ENCODE measurements at places on chromosomes 4 and X.
A peak's percentile ranks its signal among the peaks of the same experiment; 100 is the strongest.

DNA sequence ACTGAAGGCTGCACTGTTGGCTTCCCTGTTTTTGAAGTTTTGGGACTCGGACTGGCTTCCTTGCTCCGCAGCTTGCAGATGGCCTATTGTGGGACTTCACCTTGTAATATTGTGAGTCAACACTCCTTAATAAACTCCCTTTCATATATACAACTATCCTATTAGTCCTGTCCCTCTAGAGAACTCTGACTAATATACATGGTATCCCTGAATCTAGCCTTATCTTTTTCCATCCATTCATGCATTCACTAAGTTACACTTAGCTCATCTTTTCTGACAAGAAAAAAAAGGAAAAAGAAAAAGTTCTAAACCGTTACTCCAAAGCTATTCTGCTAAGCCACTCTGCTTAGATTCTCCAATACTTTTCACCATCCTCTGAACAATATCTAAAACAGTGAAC lies 1260.2 kb upstream of the PCDH7 start:
- DNase-seq: no peak

DNA sequence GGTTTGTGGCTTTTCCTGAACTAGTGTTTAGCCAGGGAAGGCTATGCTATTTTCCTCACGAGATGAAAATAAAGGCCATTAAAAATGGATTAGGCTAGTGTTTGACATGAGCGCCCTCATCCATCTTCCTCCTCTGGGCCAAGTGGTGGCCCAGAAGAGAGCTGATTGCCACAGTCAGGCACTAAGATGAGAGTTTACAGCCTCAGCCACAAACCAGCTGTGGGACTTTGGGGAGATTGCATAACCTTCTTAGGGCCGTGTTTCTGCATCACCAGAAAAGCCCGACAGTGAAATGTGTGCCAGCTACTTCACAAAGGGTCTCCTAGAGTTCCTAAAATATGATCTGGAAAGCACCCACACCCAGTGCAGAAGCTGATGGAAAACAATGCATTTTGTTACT lies 42.3 kb upstream of the LNX1 start:
- DNase-seq: peak; percentile 33

GRCh38 chr4:55830716-55831115 lies 11.1 kb downstream of the EXOC1L start:
- DNase-seq: no peak

GRCh38 chr4:15751153-15751552 lies 27.0 kb upstream of the CD38 start:
- DNase-seq: no peak

DNA sequence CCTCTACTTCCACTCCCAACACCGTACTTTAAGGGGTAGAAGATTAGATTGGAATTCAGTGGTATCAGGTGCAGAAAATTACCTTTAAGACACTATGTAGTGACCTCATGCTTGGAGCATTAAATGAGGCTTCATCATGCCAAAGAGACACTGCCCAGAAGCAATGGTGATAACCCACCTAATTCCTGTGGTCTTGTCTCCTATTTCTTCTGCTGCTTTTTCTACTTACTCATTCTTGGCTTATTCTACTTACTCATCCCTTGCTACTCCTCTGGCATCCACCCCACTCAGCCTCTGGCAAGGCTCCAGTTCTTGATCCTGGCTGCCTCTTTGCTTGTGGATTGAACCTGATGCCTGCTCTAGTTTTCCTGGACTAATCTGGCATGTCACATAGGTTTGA lies 62.3 kb upstream of the ADAMTS3 start:
- DNase-seq: no peak

GRCh38 chrX:17414839-17415238 lies 39.8 kb downstream of the NHS start:
- no peak for DNase-seq

DNA sequence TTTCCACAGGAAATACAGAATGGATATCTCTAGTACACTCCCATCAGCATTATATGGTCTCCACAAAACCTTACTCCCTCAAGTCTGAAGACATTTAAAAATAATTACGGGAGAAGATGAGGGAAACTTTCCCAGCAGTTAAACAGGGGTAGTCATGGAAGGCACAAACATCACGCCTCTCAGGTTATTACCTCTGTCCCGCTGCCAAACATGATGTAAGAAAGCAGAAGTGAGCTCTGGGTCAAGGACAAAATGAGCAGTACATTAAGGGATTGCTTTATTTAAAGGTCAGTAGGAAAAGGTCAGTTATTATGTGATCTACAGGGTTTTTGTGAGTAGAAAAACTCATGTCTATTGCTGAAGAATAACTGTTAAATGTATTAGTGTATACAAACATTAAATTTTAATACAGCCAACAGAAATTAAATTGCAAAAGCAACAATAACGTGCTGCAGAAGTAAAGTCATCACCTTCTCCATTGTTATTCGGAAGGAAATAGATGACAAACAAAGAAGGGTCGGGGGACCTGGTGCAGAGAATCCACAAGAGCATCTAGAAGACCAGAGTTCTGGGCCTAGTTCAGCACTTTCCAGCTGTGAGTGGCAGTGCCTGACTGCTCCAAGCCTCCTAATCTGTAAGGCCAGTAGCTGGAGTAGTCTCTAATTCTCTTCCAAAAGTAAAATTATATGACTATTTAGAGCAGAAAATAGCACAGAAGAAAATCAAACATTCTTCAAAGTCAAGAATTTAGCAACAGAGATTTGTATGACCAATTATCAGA lies 171.2 kb downstream of the PPP3CA start:
- DNase-seq: no peak

DNA sequence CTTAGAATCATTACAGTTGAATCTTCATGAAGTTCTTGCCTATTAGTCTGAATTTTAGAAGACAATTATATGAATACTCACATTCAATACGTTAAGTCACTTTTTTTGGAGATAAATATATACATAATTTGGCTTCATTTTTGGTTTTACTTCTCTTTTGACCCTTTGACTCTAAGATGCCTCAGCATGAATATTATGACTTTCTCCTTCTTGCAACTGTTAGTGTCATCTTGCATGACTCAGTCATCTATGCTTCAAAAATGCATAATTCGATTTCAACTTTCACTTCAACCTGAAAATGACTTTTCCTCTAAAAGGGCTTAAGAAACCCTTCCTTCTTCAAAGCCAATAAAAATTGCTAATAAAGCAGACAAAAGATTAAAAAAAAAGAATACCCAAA lies 1427.5 kb downstream of the ADGRL3 start:
- DNase-seq: no peak

DNA sequence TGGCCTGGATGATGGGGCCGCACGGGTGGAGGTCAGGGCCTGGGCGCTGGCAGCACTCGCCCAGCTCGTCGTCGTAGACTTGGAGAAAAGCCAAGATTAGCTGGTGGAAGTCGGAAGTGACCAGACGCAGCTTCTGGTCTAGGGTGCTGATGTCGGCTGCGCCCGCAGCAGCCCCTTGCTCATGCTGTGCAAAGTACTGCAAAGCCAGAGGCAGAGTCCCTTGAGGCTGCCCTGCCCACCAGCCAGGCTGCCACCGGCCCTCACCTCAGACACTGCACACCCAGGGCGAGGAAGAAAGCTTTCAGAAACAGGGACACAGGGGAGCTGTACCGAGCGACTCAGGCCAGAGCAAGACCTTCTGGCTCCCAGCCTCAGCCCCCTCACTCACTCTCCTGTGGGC lies 9.7 kb upstream of the TREX2 start:
- no peak for DNase-seq

DNA sequence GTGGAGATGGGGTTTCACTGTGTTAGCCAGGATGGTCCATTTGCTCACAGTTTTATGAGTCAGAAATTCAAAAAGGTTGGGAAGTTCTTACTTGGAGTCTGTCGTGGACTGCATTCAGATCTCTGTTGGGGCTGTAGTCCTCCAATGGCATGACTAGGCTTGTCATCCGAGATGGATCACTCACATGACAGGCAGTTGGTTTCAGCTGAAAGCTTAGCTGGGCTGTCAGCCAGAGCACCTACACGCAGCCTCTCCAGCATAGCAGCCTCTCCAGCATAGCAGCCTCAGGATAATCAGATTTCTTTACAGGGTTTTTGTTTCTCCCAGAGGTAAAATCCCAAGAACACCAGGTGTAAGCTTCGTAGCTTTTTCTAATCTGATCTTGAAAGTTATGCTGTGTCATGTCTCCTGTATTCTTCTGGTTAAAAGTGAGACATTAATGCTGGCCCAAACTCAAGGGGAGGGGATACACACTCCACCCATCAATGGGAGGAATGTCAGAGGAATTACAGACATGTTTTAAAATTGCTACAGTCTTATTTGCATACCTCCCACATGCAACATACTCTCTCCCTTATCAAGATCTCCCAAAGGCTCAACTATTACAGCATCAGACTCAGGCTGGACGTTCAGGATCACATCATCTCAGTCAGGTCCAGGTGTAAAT lies 31.6 kb upstream of the SOD3 start:
- no peak for DNase-seq

- no peak for DNase-seq
Measured at GRCh38 chr4:78601013-78601412, 49.4 kb downstream of the ANXA3 start.

DNA sequence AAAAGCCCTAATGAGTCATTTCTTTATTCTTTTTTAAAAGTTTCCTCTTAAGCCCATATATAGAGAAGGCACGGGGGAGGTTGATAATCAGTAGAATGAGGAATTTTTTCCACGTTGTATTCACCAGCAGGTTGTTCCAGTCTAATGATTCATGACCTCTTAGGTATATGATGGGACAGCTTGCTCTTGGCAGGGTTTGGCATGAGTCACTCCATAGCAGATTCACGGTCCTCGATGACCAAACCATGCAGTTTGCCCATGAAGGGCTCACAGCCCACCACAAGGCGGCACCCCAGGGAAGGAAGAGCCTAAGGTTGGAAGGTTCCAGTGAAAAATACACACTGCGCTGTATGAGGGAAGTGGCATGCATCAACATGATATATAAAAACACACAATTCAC lies 623.8 kb upstream of the DIPK2B start:
- peak; percentile 26 for DNase-seq

- DNase-seq: peak; percentile 38
Measured at GRCh38 chr4:41709844-41710481, 38.6 kb downstream of the PHOX2B start.

GRCh38 chr4:151325111-151325948 lies at the start of gene SH3D19:
Gene SH3D19, minus strand, starts transcription at chr4:151325605. Its CDS starts 253 bp downstream, at chr4:151325352.
- peak; percentile 11 for DNase-seq

DNA sequence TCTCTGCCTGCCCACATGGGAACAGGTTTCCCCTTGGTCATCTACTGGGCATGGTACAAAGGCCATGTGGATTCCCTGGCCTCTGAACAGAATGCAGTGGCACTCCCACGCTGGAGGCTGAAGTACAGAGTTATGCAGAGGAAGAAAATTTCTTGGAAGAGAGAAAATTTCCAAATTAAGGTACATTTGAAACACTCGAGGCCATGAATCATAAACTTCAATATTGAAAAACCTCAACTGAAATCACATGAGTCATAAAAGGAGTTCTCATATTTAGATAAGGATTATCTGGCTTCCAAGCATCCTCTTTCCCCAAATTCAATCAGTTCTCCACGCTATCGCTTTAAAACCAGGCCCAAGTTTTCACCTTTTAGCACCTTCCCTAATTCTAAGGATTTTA lies 28.1 kb upstream of the TXK start:
- DNase-seq: no peak

- no peak for DNase-seq
Measured at GRCh38 chrX:136665258-136665900, 17.4 kb downstream of the CD40LG start.

DNA sequence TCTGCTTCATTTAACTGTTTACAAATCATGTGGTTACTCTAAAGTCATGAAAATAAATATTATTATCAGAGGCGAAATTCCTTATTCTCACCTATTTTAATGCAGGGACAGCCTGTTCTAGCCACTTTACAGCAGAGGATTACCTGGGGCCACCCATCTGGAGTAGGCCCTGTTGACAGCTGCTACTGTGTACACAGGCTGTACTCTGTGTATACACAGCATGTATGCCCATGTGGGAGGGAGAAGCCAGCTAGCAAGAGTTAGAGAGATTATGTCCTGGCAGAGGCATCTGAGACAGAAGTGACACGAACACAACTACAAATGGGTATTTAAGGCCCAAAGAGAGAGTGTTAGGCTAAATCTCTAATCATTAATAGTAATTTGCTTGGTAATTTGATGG lies 62.1 kb downstream of the GPRIN3 start:
- DNase-seq: peak; percentile 65

DNA sequence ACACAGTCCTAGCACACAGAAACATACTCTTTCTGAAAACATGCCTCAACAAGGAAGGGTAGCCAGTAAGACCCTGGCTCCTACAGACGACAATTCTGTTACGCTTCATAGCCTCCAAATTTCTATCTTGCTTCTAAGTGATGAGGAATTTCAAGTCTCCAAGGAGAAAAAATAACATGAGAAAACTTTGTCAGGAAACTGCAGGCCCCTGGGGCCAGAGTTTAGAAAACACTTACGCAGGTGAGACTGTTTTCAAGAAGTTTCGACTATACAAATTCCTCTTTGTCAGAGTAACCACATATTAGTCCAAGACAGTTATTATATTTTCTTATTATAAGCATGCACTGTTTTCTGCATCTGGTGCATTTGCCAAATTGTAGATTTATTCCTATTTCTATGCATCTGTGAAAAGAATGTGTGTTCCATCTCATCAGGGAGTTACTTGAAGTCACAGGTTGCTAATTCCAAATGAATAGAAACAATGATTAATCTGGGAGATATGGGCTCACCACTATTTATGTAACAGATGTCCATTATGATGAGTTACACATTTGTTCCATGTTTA lies 30.3 kb upstream of the HCCS start:
- no peak for DNase-seq

- peak; percentile 50 for DNase-seq
Measured at GRCh38 chr4:187929024-187929423, 66.5 kb upstream of the ZFP42 start.

Data from SHP77 (cell line).